Dermis microvascular lymphatic vessel endothelial cell (primary cell): ENCODE measurements at places on chromosomes 7 and 10. TPM values are rescaled to one million over a fixed set of nuclear protein-coding genes. Genes with fewer than 3 reads are reported as not detected.

Gene ITIH5
- total RNA-seq = 0.26 and 1.0 TPM in 2 replicates

Gene CCM2
- 44.4 and 63.2 TPM in 2 replicates for total RNA-seq

Gene POLL
- total RNA-seq = 5.6 and 7.5 TPM in 2 replicates

Gene POLR2J
- 26.2 and 32.1 TPM in 2 replicates for total RNA-seq

Gene COL17A1
- total RNA-seq = 0.25 and 0.90 TPM in 2 replicates
